ENCODE measurements at places on chromosomes 11 and 22.

- H3K27ac ChIP-seq, result peak overlapping the region; percentile 4
- peaks cover 7% of the 10 kb centered on the region for H3K4me1 ChIP-seq
- peak; percentile 43 for DNase-seq
- no peaks in the 10 kb centered on the region for H3K27me3 ChIP-seq
- no peak overlapping the region for H3K4me3 ChIP-seq
Measured at GRCh38 chr11:108961095-108961494, 296.2 kb downstream of the DDX10 start.

GRCh38 chr11:66417000-66417399, 3.8 kb upstream of the NPAS4 start:
- no peak for DNase-seq
- peaks cover 12% of the 10 kb centered on the region for H3K4me1 ChIP-seq
- peaks cover 3% of the 10 kb centered on the region for H3K36me3 ChIP-seq
- no peak overlapping the region for H3K4me3 ChIP-seq

DNA sequence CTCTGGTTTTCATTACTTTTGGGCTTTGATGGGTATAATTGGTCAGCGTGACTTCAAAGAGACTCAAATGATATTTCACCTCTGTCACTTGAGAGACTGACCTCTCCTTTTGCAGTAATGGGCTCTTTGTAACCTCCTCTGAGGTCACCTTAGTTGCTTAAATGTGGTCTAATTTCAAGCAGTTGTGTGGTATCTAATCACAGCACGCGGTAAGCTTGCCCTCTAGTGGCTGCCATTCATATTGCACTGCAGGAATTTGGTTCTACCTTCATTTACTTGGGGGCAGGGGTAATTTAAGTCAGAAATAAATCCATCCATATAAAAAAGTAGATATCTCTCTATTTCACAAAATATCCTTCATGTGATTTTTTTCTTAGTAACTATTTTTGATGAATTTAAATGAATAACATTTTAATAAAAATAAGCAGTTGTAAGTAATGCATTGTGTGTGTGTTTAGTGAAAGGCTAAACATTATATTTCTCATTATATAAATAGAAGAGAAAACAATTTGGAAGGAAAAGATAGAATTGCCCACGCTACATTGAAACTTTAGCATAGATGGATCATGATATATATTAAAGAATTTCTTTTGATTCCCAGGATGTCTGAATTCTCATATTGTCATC, 55.0 kb upstream of the ANO3 start:
- H3K4me1 ChIP-seq, result no peaks in the 10 kb centered on the region
- no peak overlapping the region for H3K4me3 ChIP-seq
- H3K27me3 ChIP-seq, result no peaks in the 10 kb centered on the region
- DNase-seq, result peak; percentile 58
- H3K36me3 ChIP-seq, result no peaks in the 10 kb centered on the region
- no peak overlapping the region for H3K27ac ChIP-seq

DNA sequence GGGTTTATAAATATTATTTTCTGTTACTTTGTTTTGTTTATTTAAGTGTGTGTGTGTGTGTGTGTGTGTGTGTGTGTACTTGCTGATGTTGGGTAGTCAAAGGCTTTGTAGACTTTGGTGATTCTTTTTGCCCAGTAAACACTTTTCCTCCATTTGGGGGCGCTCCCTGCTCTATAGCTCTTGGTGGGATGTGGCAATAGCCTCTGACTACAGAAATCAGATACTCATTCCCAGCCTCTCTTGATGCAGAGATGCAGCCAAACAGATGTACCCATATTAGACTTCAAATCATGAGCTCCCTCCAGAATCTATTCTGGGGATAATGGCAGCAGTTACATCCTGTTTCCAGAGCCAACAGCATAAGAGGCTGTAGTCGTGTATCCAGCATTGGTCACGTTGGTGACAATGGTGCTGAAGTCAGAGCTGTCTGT, 33.4 kb upstream of the APOL5 start:
- no peaks in the 10 kb centered on the region for H3K36me3 ChIP-seq
- peaks cover 10% of the 10 kb centered on the region for H3K27me3 ChIP-seq
- no peaks in the 10 kb centered on the region for H3K4me1 ChIP-seq

GRCh38 chr22:19579880-19580279, 55.7 kb upstream of the CLDN5 start:
- H3K4me1 ChIP-seq, result peaks cover 53% of the 10 kb centered on the region
- H3K27me3 ChIP-seq, result no peaks in the 10 kb centered on the region
- H3K27ac ChIP-seq, result peak overlapping the region; percentile 82
- no peak overlapping the region for H3K4me3 ChIP-seq
- DNase-seq, result peak; percentile 61

GRCh38 chr11:44328138-44328660, 18.3 kb upstream of the ALX4 start:
- no peaks in the 10 kb centered on the region for H3K4me1 ChIP-seq
- H3K36me3 ChIP-seq, result no peaks in the 10 kb centered on the region
- no peak for DNase-seq
- peaks cover 88% of the 10 kb centered on the region for H3K27me3 ChIP-seq
- H3K4me3 ChIP-seq, result no peak overlapping the region
- H3K27ac ChIP-seq, result no peak overlapping the region

DNA sequence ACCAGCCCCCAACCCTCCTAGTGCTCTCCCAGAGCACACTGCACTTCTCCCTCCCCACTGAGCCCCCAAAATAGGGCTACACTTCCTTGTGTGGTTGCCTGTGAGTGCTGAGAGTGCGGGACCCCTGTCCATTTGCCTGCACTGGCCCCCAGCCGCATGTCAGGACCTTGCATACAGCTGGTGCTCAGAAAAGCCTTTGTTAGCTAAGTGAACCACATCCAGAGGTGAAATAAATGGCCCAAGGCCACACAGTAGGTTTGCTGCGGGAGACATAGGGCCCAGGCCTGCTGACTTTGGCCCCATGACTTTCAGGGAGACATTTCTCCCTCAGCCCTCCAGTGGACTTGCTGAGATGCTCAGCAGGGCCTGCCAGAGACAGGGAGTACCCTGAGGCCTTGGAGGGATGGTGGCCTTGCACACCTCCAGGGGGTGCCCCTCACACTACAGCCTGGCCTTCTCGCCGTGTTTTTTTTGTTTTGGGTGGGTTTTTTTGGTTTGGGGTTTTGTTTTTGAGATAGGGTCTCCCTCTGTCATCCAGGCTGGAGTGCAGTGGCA, 10.2 kb downstream of the SSTR3 start:
- H3K4me3 ChIP-seq, result no peak overlapping the region
- H3K4me1 ChIP-seq, result peaks cover 31% of the 10 kb centered on the region
- H3K27ac ChIP-seq, result no peak overlapping the region
- DNase-seq, result no peak

DNA sequence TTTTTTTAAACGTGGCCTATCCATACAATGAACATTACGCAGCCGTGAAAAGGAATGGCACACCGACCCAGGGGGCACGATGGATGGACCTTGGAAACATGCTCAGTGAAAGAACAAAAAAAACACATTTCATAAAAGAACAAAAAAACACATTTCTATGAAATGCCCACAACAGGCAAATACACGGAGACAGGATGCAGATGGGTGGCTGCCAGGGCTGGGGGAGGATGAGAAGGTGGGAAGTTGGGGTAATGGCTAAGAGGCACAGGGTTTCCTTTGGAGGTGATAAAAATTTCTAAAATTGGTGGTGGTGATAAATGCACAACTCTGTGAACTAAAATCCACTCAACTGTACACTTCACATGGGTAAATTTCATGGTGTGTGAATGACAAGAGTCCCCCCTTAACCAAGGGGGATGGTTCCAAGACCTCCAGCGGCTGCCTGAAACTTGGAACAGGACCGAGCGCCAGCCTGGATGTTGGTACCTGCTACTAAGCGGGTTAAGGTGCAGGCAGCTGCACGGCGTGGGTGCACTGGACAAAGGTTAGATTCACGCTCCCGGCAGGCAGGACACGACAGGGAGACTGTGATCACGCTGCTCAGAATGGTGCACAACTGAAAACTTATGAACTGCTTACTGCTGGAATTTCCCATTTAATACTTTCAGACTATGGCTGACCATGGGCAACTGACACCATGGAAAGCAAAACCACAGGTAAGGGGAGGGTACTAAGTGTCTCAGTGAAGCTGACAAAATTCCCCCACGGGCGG, 16.5 kb downstream of the BRD1 start:
- peak overlapping the region; percentile 42 for H3K27ac ChIP-seq
- H3K36me3 ChIP-seq, result peaks cover 56% of the 10 kb centered on the region
- no peak for DNase-seq

DNA sequence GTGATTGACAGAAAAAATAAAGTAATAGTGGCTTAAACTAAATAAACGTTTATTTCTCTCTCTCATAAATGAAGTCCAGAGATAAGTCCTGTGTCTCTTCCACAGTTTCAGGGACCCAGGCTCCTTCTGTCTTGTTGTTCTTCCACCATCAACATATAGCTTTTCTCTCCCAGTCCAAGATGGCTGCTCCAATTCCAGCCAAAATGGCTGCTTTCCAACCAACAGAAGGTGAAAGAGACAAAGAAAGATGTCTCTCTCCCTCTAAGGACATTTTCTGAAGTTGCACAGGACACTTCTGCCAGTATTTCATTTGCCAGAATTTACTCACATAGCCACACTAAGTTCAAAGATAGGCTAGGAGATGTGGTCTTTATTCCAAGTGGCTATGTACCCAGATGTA, 9.4 kb upstream of the PLEKHB1 start:
- no peak for DNase-seq
- H3K4me1 ChIP-seq, result peaks cover 16% of the 10 kb centered on the region
- no peaks in the 10 kb centered on the region for H3K36me3 ChIP-seq
- no peak overlapping the region for H3K27ac ChIP-seq

GRCh38 chr11:62705413-62705812, 1.8 kb downstream of the BSCL2 start:
- H3K36me3 ChIP-seq, result peaks cover 26% of the 10 kb centered on the region
- H3K4me3 ChIP-seq, result peak overlapping the region; percentile 87
- H3K27ac ChIP-seq, result peak overlapping the region; percentile 29
- H3K27me3 ChIP-seq, result no peaks in the 10 kb centered on the region

DNA sequence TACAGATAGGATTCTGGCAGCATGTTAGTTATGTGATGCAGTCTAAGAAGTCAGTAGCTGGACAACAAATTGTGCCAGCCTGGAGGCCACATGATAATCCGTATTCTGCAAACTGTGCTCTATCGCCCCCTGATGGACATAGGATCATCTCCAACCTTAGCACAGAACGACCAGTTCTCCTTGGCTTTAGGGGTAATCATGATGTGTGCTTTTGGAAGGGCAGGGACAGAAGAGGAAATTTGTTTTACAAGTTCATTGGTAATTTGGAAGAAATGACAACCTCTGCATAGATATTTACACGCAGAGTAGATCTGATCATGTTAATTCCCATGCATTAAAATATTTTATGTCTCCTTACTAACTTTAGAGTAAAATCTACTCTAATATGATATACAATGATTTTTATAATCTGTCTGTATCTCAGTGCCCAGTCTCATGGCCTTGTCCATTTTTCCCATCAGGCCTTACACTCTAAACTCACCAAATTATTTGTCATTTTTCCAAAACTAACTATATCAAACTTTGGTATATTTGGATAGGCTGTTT, 12.1 kb downstream of the OR10D3 start:
- H3K27me3 ChIP-seq, result no peaks in the 10 kb centered on the region
- H3K4me1 ChIP-seq, result no peaks in the 10 kb centered on the region
- peak; percentile 62 for DNase-seq
- no peak overlapping the region for H3K27ac ChIP-seq
- H3K36me3 ChIP-seq, result no peaks in the 10 kb centered on the region

- H3K27me3 ChIP-seq, result peaks cover 4% of the 10 kb centered on the region
- H3K36me3 ChIP-seq, result no peaks in the 10 kb centered on the region
- no peak overlapping the region for H3K27ac ChIP-seq
Measured at GRCh38 chr11:57210781-57211180, 26.3 kb downstream of the APLNR start.

GRCh38 chr11:76832361-76832760, 28.4 kb upstream of the ACER3 start:
- no peak overlapping the region for H3K4me3 ChIP-seq
- H3K27ac ChIP-seq, result no peak overlapping the region
- H3K4me1 ChIP-seq, result no peaks in the 10 kb centered on the region
- DNase-seq, result no peak
- H3K27me3 ChIP-seq, result peaks cover 31% of the 10 kb centered on the region

- peaks cover 2% of the 10 kb centered on the region for H3K36me3 ChIP-seq
- no peak overlapping the region for H3K4me3 ChIP-seq
- H3K27ac ChIP-seq, result no peak overlapping the region
- DNase-seq, result no peak
- H3K27me3 ChIP-seq, result peaks cover 49% of the 10 kb centered on the region
Measured at GRCh38 chr11:32088117-32088941, 2.5 kb upstream of the RCN1 start.

DNA sequence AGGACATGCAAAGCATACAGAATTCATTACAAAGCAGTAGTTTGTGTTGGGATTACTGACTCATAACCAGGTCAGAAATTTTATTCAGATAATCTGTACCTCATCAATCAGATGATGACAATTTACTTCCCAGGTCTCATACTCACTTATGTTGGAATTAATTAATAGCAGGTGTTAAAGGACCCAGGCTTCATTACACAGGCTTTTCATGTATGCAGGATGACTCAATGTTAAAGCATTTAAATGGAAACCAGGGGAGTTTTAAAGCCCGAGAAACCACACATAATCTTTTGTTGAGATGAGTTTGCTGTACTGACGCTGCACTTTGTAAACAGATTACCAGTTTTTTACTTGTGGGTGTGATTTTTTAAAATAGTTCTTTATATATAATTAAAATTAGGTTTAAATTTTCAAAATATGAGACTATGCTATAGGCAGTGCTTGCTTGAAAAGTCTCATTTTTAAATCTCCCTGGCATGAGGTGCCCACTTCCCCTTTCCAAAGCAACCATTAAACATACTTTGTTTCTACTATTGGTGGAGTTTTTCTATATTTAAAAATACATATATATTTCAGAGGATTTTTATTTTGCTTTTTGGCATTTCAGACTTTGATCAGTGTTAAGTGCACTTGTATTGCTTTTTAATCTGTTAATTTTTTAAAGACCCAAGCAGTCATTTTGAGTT, 41.0 kb downstream of the CEP57 start:
- H3K4me1 ChIP-seq, result no peaks in the 10 kb centered on the region
- DNase-seq, result no peak
- no peaks in the 10 kb centered on the region for H3K27me3 ChIP-seq
- H3K27ac ChIP-seq, result no peak overlapping the region
- peaks cover 47% of the 10 kb centered on the region for H3K36me3 ChIP-seq
- no peak overlapping the region for H3K4me3 ChIP-seq

Measured in activated naive CD4-positive, alpha-beta T cell treated with anti-CD3 and anti-CD28 coated beads, Interleukin-2, amount 10 ng/mL, durations not matched to agents 7 days and 5 days (primary cell).